ENCODE measurements at places on chromosomes 3 and 15. TPM values are rescaled to one million over a fixed set of nuclear protein-coding genes. Genes with fewer than 3 reads are reported as not detected.

- H3K27ac ChIP-seq = peak overlapping the region; percentile 41
- no peaks in the 10 kb centered on the region for H3K36me3 ChIP-seq
- H3K4me1 ChIP-seq = no peaks in the 10 kb centered on the region
These were observed 83.6 kb upstream of the TSEN2 start for GRCh38 chr3:12400616-12401194.

LRRC31 gene
- total RNA-seq = not detected

- H3K27ac ChIP-seq = no peak overlapping the region
- no peaks in the 10 kb centered on the region for H3K36me3 ChIP-seq
- H3K4me3 ChIP-seq = no peak overlapping the region
- peaks cover 26% of the 10 kb centered on the region for H3K27me3 ChIP-seq
- no peak for DNase-seq
- H3K4me1 ChIP-seq = no peaks in the 10 kb centered on the region
These were observed 117.7 kb upstream of the FOXB1 start for GRCh38 chr15:59886441-59886840.

DNA sequence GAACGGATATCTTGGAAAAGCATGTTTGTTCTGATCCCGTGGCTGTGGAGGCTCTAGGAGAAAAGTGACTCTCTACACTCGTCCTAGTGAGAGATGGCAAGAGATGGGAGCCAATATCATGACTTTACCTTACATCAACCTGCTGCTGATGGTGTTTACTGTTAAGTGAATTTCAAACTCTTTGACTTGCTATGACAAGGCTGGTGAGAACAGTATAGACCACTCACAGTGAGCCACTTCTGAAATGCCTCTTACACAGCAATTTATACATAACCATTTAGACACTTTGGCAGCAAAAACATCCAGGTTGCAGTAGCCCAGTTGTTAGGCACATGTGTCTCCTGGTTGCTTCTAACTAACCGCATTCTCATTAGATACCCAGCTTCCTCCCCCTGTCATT lies 43.3 kb downstream of the IL5RA start:
- no peak overlapping the region for H3K4me3 ChIP-seq
- no peaks in the 10 kb centered on the region for H3K4me1 ChIP-seq
- DNase-seq = no peak
- H3K36me3 ChIP-seq = no peaks in the 10 kb centered on the region

GRCh38 chr15:63953524-63953923 lies 92.8 kb downstream of the DAPK2 start:
- H3K27ac ChIP-seq = peak overlapping the region; percentile 34
- no peaks in the 10 kb centered on the region for H3K36me3 ChIP-seq
- no peak overlapping the region for H3K4me3 ChIP-seq
- H3K27me3 ChIP-seq = no peaks in the 10 kb centered on the region
- DNase-seq = no peak

DNA sequence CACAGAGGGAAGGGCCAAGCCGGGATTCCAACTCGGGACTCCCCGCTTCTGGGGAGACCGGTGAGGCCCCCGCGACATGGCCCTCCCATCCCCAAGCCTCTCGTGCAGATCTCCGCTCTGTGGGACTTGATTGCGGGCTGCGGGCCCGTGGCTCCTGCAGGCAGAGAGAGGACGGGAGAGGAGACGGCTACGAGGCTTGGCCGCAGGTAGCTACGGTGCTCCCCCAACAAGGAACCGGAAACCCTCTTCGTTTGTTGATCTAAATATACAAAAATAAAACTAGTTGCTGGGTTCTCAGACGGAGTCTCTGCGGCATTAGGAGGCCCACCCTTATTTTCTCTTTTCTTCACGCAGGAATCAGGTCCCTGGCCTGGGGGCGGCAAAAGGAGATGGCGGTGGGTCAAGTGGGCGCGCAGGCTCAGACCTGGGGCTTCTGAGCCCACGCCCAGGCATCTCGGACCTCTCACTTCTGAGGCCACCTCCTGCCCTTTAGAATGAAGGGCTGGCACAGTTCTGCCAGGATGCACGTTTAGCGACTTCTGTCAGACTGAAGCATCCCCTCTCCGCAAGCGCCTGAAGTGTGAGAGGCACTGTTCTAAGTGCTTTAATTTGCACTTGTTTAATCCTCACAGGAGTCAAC lies 10.9 kb downstream of the GNB5 start:
- H3K27ac ChIP-seq = peak overlapping the region; percentile 80
- H3K27me3 ChIP-seq = no peaks in the 10 kb centered on the region
- DNase-seq = no peak

NEK10 gene
- 3.1 TPM for total RNA-seq

- H3K27me3 ChIP-seq = no peaks in the 10 kb centered on the region
- no peaks in the 10 kb centered on the region for H3K36me3 ChIP-seq
- DNase-seq = no peak
- no peaks in the 10 kb centered on the region for H3K4me1 ChIP-seq
- no peak overlapping the region for H3K27ac ChIP-seq
- H3K4me3 ChIP-seq = no peak overlapping the region
These were observed 44.9 kb downstream of the METTL6 start for GRCh38 chr3:15382405-15382923.

DNA sequence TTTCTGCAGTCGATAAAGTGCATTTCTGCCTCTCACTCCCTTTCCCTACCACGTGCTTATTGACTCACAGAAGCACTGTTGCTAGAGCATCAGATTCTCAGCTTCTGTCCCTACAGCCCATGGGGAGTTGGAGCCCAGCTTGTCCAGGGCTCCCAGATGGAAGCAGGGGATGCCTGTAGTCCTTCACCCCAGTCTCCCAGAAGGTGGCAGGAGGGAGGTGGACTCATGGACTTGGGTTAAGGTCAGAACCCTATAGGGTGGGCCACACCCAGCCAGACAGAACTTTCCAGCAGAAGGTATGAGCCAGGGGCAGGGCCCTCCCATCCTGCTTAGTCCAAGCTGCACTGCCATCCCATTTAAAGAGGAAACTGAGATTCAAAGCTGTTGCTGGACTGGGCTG lies 33.1 kb upstream of the SEMA3F start:
- H3K27ac ChIP-seq = no peak overlapping the region
- no peak overlapping the region for H3K4me3 ChIP-seq
- H3K4me1 ChIP-seq = peaks cover 9% of the 10 kb centered on the region

DNA sequence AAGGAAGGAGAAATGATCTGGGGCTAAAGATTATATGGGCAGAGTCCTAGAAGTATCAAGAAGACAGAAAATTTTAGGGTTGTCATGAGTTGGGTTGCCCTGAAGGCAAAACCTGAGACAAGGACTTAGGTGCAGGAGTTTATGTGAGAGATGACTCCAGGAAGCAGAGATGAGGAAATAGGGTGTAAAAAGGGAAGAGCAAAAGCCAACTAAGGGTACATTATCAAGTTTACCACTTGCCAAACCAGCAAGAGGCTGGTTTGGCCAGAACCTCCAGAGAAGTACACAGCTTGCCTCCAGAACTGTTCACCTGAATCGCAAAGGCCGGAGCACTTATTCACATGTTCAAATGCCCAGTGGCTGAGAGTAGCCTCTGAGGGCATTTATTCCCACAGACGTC lies 116.7 kb downstream of the FHIT start:
- no peak overlapping the region for H3K27ac ChIP-seq
- H3K4me3 ChIP-seq = no peak overlapping the region
- no peaks in the 10 kb centered on the region for H3K27me3 ChIP-seq
- H3K4me1 ChIP-seq = no peaks in the 10 kb centered on the region
- DNase-seq = no peak

DNA sequence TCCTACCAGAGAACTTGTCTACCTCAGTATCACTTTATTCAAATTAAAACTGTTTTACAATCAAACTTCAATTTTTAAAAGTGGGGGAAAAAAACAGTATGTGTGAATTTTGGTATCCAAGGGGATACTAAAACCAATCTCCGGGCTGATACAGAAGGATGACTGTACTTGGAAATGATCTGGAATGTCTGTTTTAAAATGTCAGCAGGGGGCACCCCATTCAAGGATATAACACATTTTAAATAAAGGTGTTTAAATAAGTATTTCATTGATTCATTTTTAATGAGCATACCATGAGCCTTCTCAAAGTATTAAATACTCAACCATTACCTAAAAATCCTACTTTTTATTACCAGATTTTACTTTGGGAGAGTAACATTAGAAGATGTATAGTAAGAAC lies 67.9 kb downstream of the ULK4 start:
- H3K36me3 ChIP-seq = no peaks in the 10 kb centered on the region
- no peaks in the 10 kb centered on the region for H3K27me3 ChIP-seq
- peaks cover 8% of the 10 kb centered on the region for H3K4me1 ChIP-seq
- DNase-seq = peak; percentile 22
- no peak overlapping the region for H3K4me3 ChIP-seq

GRCh38 chr3:52443791-52444687 lies 864 bp downstream of the SEMA3G start:
- peaks cover 3% of the 10 kb centered on the region for H3K4me1 ChIP-seq
- no peaks in the 10 kb centered on the region for H3K36me3 ChIP-seq
- peak overlapping the region; percentile 42 for H3K4me3 ChIP-seq
- no peak for DNase-seq

GRCh38 chr3:62479326-62479725 lies 106.0 kb upstream of the FEZF2 start:
- no peak for DNase-seq
- no peaks in the 10 kb centered on the region for H3K36me3 ChIP-seq
- H3K27ac ChIP-seq = no peak overlapping the region
- H3K27me3 ChIP-seq = no peaks in the 10 kb centered on the region
- no peak overlapping the region for H3K4me3 ChIP-seq
- H3K4me1 ChIP-seq = no peaks in the 10 kb centered on the region

DNA sequence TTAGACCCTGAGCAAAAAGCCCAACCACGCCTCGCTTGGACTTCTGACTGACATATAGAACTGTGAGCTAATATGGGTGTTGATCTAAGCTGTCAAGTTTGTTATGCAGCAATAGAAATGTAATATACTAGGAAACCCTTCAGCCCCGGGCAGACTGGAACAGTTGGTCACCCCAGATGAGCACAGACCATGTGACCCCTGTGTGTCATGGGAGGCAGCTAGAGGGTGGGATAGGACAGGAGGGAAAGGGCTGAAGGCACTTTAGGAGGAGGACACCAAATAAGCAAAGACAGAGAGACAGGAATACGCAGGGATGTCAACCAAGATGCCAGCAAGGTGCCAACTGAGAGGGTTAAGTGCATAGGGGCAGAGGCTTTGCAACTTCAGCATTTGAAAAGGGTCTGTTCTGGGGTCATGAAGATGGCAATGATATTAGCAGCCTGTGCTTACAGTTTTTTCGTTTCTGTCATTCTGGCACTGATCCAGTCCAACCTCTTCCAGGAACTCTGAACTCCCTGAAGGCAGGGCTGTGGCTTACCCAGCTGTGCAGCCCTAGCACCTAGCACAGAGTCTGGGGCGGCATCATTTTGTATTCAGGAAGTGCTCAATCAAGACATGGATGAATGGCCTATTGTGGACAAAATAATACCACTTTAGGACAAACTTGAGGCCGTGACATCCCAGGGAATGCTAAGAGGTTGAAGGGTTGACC lies 51.4 kb downstream of the HES1 start:
- no peaks in the 10 kb centered on the region for H3K36me3 ChIP-seq
- H3K4me1 ChIP-seq = peaks cover 24% of the 10 kb centered on the region
- no peak overlapping the region for H3K27ac ChIP-seq
- no peaks in the 10 kb centered on the region for H3K27me3 ChIP-seq
- DNase-seq = no peak

- H3K4me1 ChIP-seq = no peaks in the 10 kb centered on the region
- no peaks in the 10 kb centered on the region for H3K36me3 ChIP-seq
- no peaks in the 10 kb centered on the region for H3K27me3 ChIP-seq
- no peak overlapping the region for H3K27ac ChIP-seq
- H3K4me3 ChIP-seq = no peak overlapping the region
- DNase-seq = no peak
These were observed 144.6 kb downstream of the MYO9A start for GRCh38 chr15:71973366-71973765.

GRCh38 chr15:72200395-72201237 lies 3.0 kb upstream of the GRAMD2A start:
- peak overlapping the region; percentile 35 for H3K27ac ChIP-seq
- H3K4me3 ChIP-seq = no peak overlapping the region
- peaks cover 21% of the 10 kb centered on the region for H3K36me3 ChIP-seq
- DNase-seq = no peak

UBA7 gene
- total RNA-seq = 13.1 TPM

ALS2CL gene
- total RNA-seq = 38.2 TPM

GRCh38 chr15:84981711-84982300 lies at the start of gene PDE8A:
TSS of gene PDE8A (plus strand) at chr15:84981856. CDS start at chr15:84982163, 307 bp downstream.
- H3K4me3 ChIP-seq = peak within 1 kb of the TSS; percentile 78
- DNase-seq = peak; percentile 54
- H3K27me3 ChIP-seq = no peaks in the 10 kb centered on the region
- peak within 1 kb of the TSS; percentile 98 for H3K27ac ChIP-seq
- no peaks in the 10 kb centered on the region for H3K36me3 ChIP-seq
- peaks cover 40% of the 10 kb centered on the region for H3K4me1 ChIP-seq

CNTN4 gene
- total RNA-seq = 3.4 TPM

DNA sequence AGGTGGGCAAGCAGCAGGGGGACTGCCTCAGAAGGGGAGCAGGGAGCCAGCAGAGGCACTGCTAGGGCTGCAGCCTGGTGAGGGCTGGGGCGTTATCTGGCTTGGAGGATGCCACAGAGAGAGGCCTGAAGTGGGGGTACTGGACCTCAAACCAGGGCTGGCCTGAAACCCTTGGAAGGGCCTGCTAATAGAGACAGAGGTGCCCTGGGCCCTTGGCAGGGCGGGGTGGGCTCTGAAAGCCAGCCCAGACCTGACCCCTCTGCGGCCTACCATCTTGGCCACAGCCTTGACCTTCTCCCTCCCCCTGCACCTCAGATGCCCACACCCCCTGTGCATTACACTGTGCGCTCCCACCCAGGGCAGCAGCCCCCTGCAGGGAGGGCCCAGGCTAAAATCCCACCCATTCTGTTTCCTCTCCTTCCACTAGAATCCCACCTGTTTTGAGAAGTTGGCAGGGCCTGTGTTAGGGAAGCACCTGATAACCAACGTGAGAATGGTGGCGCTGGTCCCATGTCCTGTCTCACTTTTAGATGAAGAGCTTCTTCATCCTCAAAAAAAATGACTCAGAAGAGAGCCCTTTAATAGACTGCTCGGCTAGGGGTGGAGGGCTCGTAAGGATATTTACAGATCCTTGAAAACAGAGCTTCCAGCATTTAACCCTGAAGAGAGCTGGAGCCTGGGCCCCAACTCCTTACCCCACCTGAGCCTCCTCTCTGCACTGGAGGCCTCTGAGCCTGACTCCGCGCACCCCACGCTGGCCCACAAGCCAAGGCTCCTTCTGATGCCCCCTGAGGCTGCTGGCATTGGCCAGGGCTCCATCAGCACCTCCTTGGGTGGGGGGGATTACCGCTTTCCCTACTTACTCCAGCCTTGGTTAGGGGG lies 29.8 kb downstream of the LOXL1 start:
- H3K36me3 ChIP-seq = peaks cover 5% of the 10 kb centered on the region
- H3K4me3 ChIP-seq = no peak overlapping the region

DNA sequence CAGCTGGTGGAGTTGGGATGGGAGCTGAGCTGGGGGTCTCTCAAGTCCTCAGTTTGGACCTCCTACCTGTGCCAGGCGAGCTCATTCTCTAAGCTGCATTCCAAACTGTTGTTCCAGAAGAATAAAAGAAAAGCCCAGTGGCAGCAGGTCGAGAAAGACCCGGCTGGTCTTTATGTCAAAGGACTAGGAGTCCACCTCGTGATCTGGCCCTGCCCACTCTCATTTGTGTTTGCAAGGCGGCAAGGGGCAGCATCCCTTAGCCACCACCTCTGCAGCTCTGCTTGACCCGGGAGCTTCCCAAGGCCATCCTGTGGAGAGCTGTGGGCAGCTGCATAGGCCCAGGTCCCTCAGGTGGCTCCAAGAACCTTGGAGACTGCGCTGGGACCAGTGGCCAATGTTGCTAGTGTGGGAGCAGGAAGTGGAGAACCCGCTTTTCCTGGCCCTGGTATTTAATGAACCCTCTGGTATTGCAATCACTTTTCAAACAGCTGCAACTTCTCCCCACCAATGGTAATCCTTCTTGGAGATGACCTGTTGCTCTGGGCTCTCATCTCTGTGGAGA lies 30.9 kb downstream of the KY start:
- DNase-seq = no peak
- H3K36me3 ChIP-seq = peaks cover under 1% of the 10 kb centered on the region
- H3K4me1 ChIP-seq = no peaks in the 10 kb centered on the region
- no peak overlapping the region for H3K27ac ChIP-seq
- H3K27me3 ChIP-seq = no peaks in the 10 kb centered on the region

Data from heart right ventricle (tissue), 16 donors.